ENCODE measurements at places on chromosomes 1 and 21.
A peak's percentile ranks its signal among the peaks of the same experiment; 100 is the strongest.

GRCh38 chr1:84668185-84668584 is 22.1 kb downstream of the SSX2IP start:
- DNase-seq = peak; percentile 17

DNA sequence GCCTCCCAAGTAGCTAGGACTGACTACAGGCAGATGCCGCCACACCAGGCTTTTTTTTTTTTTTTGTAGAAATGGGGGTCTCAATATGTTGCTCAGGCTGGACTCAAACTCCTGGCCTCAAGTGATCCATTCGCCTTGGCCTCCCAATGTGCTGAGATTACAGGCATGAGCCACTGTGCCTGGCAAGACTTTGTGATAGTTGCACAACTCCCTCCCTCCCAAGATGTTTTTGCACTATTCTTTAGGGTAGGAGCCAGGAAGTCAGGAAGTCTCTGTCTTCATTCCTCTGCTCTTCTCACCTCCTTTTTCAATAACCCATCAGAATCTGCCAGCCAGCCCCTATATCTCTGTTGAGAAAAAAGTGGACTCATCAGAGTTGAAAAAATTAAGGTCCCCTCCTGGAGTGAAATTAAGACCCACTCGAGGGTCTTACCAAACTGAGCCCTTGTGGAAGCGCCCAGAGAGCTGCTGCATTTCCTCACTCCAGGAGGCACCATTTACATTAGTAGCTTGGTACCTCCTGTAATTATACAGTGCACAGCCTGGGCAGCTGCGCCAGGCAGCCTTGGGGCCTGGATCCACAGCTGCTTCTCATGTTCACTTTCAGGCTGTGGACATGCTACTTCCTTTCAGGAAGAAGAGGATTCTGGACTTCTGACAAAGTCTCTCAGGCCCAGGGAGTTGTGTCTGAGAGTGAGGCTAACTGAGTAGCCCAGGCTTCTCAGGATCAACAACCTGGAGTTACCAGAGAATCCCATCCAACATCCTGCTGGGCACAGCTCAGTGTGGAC is 24.0 kb downstream of the TCEA3 start:
- no peak for DNase-seq

GRCh38 chr1:165887877-165888551 is 60.6 kb downstream of the UCK2 start:
- DNase-seq = no peak

DNA sequence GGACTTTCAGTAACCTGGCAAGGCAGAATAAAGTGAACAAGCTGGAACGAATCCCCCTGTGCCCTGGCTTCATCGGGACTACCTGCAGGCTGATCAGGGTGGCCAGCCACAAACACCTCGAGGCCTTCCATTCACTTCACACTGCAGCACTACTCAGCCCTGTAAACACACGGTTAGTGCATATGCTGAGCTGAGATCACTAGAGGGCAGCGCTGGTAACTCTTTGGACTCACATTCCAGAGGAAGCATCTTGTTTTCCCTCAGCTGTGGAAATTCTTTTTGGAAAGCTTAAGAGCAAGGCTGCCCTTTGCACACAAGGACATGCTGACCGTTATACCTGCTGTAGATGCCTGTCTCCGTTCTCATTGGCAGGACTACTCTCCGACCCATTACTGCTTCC is 32.1 kb downstream of the PCSK9 start:
- peak; percentile 71 for DNase-seq

DNA sequence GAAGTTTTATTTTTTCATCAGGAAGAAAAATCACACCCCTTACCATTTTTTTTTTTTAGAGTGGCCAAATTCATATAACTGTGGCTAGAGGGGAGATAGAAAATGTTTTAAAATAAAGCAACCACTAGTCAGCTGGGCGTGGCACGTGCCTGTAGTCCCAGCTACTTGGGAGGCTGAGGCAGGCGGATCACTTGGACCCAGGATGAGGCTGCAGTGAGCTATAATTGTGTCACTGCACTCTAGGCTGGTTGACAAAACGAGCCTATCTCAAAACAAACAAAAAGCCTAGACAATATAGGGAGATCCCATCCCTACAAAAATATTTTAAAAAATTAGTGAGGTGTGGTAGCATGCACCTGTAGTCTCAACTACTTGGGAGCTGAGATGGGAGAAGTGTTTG is 14.8 kb upstream of the BECN2 start:
- DNase-seq = no peak

DNA sequence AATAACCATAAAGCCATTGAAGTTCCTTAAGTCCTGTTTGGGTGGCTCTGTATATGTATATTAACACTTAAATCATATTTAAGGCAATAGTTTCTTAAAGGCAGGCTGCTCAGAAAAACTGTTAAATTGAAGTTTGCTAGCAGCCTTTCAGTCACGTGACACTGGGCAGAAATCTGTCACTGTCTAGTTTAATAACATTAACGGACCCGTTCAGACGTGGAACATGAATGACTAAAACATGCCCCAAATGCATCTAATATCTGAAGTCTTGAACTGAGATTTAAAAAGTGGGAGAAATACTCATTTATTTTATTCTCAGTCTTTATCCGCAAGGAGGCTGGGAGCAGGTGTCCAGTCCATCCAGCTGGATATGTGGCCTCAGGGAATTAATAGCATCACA is 3.3 kb upstream of the SPATA1 start:
- DNase-seq = no peak

GRCh38 chr1:30732277-30732996 is 9.1 kb upstream of the MATN1 start:
- DNase-seq = no peak

- no peak for DNase-seq
Measured at GRCh38 chr1:223873044-223873443, 27.3 kb upstream of the TP53BP2 start.

DNA sequence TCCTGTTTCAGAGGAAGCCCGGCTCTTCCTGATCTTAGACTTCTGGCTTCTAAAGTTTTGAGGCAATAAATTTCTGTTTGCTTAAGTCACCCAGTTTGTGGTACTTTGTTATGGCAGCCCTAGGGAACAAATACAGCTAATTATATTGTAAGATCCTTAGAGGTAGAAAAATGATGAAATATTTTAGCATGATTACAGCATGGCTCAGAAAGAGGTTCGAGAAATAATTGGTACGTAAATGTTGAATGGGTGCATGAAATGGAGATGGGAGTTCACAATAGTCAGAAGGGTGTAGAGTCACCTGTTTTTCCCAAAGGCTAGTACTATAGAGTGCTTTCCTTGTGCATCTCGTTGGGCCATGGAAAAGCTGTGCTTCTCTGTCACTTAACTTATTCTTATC is 123.5 kb downstream of the RUNX1 start:
- no peak for DNase-seq

- no peak for DNase-seq
Measured at GRCh38 chr1:220380885-220381284, 108.6 kb upstream of the RAB3GAP2 start.

DNA sequence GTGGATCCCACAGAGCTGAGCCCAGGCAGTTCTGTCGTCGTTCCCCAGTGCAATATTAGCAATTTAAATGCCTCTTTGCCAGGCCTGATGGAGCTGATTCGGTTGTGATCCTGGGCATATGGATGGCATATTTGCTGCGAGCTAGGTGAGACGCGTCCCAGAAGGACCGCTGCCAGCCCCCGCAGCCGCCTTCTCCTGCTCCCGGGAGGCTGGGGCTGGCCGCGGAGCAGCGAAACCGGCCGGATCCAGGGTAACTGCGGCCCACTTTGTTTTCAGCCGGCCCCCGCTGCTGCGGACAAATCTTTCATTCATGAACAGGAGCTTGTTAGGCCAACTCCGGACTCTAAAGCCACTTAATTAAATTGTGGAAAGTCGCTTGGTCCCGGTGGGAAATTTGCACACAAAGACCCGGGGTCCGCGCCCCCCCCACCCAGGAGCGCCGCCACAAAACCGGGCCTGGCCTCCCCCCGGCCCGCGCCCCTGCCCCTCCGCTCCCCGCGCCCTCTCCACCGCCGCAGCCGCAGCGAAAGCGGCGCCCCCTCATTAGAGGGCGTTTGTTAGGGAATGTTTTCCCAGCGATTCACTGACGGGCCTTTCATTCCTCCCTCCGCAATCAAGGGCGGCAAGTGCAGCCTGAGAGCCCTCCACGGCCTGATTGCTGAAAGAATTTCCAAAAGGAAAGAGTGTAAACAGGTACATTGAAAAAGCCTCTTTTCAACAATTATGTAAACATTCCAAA is 383.3 kb downstream of the RRAGC start:
- no peak for DNase-seq

GRCh38 chr1:32339363-32339978 is 3.4 kb upstream of the MARCKSL1 start:
- no peak for DNase-seq

DNA sequence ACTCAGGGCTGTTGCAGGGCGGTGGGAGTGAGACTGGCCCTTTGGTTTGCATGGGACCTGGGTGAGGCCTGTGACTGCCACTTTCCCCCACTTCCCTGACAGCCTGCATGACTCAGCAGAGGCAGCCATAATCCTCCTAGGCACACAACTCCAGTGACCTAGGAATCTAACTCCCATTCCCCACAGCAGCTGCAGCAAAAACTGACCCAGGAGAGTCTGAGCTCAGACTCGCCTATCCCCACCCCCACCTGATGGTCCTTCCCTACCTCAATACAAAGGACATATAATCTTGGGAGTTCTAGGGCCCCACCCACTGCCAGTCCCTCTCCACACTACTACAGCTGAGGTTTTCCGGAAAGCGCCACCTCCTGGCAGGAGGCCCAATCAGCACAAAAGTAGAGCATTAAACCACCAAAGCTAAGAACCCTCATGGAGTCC is 26.7 kb downstream of the NDC1 start:
- DNase-seq = peak; percentile 74

- DNase-seq = no peak
Measured at GRCh38 chr1:224880593-224881307, 48.7 kb upstream of the DNAH14 start.

GRCh38 chr21:28253961-28254360 is 738.7 kb downstream of the LTN1 start:
- no peak for DNase-seq

- DNase-seq = no peak
Measured at GRCh38 chr1:30762930-30763650, 5.5 kb upstream of the LAPTM5 start.

DNA sequence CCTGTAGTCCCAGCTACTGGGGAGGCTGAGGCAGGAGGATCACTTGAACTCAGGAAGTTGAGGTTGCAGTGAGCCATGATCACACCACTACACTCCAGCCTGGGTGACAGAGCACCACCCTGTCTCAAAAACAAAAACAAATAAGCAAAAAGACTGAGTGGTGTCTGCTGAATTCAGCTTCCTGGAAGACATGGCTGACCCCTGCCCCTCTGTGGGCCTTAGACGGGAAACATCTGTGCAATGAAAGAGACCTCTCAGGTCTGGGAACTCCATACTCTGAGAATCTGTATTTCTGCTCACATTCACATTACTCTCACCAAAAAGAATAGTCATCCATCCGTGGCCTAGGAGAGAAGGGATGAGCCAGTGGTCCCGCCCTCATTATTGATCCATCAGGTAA is 2.0 kb downstream of the HTR1D start:
- no peak for DNase-seq

DNA sequence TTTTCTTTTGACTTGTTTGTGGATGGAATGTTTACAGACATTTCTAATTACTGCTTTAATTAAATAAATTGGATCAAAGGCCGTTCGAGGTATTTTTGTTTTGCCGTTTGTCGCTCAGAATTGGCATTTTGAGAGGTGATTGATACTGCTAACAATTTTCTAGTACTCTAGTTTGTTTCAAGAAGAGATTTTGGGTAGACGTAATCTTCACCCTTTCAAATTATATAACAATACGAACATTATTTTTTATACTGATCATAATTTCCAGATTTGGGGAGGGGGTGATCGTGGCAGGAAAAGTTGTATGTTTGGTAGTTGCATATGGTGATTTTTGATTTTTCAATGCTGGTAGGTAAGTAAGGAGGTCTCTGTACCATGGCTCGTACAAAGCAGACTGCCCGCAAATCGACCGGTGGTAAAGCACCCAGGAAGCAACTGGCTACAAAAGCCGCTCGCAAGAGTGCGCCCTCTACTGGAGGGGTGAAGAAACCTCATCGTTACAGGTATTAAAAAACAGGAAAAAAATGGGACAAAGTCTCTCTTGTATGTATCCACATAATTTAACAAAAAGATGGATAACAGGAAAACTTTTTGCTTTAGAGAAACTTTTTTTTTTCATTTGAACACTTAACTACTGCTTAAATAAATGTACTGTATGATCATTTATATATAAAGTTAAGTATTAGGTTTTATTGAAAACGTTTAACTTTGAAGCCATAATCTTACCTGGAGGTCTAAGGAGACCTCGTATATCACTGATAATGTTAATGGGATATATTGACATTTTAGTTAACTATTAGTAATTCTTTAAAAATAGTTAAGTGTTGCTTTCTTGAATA is 1.7 kb downstream of the H3-3A start:
- DNase-seq = peak; percentile 31

- DNase-seq = no peak
Measured at GRCh38 chr1:6349254-6349943, 44.2 kb downstream of the ACOT7 start.

DNA sequence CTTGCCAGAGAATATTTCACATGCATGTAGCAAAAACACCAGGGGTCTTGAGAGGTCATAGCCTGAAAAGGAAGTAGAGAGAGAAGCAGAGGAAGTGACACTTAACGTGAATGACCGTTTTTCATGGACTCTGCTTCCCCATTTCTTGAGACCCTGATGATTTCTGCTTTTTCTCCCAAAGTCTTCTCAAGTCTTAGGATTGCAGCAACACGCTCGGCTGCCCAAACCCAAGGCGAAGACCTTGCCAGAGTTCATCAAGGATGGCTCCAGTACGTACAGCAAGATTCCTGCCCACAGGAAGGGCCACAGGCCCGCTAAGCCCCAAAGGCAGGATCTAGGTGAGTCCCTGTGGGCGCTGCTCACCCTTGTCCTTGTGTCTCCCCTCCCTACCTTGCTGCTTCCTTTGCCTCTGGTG is 12.8 kb downstream of the THEMIS2 start:
- DNase-seq = no peak

DNA sequence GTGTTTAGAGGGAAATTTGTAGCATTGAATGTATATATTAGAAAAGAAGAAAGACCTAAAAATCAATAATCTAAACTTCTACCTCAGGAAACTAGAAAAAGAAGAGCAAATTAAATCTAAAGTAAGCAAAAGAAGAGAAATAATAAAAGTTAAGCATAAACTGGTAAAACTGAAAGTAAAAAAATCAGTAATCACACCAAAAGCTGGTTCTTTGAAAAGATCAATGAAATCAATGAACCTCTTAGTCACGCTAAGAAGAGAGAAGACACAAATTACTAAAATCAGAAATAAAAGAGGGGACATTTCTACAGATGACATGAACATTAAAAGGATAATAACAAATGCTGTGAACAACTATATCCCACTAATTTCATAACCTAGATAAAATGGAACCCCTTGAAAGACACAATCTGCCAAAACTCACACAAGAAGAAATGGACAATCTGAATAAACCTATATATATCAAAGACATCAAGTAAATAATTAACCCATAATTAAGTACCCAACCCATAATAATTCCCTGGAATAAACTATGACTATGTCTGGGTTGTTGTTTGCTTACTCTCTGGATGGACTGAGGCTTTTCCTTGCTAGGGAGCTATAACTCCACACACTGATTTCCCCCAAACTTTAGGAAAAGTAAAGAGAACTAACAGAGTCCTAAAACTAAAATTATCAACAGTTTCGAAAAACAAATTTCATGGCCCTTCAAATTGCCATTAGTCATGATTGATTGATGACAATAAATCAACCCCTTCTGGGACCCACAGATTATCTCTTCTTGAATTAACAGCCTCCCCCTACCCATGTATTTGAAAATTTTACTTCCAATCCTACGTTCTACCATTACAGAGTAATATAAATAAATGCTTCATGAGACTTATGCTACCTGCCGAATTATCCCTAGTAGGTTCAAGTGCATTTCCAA is 2.8 kb upstream of the CDC73 start:
- no peak for DNase-seq
